ENCODE measurements at places on chromosomes 6 and 20.

GRCh38 chr20:47642118-47642517 lies 140.4 kb downstream of the NCOA3 start:
- no peak for DNase-seq

DNA sequence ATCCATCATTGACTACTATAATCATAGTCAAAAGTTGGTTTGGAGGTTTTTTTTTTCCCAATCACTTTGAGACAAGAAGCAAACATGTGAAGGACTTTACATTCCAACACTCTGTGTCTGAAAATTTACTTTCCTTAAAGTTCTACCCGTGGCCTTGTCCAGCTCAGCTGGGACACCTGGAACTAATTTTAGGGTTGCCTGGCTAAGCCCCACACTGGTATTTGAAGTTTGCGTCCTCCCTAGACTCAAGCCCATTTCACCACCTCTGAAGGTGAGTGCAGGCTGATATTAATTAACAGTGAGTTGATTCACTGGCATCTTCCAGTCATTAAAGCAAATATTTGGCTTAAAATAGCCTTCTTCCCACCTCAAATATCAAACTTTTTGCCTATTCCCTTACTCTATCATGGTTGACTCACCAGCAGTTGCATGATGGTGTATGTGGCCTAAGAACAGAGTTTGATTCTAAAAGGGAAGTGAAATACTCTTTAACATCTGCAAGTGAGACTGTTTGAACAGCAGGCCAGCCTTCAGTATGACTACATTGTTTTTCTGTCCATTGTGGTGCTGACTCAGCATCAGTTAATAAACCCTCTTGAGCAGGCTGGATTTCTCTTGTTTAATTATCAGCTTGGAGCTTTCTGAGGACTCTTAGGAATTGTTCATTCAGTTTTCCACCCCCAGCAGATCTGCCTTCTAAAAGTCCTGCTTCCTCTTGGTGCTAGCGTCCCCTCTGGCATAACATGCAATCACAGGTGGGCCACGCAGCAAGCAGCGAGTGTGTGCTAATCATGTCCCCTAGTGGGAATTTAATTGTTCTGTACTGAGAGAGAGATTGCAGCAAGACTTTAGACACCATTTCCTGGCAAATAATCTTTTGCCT lies 1.8 kb upstream of the PRDM1 start:
- no peak for DNase-seq

DNA sequence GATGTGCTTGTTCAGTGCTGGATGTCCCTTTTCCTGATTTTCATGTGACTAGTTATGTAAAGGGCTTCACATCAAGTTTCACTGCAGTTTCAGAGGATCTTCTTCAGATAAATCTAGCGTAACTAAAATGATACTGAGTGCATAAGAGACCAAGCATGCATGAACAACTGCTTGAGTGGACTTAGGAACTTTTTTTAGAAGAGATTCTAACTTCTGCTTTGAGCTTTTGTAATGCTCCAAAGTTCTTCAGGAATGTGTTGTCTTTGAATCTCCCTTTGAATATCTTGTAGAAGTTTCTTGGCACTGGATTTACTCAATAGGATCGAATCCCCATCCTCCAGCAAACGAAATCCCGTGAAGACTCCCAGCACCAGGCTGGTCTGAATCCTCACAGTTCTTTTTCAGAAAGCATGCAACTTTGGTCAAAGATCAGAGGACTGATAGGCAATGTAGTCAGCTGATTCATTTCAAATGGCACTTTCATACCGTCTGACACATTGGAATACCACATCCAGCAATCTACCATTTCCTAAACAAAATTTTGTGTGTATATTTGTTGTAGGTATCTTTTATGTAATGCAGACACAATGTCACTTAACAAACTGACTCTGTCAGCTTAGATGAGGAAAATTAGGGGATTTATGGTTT lies 33.2 kb downstream of the ENPP1 start:
- DNase-seq: no peak

DNA sequence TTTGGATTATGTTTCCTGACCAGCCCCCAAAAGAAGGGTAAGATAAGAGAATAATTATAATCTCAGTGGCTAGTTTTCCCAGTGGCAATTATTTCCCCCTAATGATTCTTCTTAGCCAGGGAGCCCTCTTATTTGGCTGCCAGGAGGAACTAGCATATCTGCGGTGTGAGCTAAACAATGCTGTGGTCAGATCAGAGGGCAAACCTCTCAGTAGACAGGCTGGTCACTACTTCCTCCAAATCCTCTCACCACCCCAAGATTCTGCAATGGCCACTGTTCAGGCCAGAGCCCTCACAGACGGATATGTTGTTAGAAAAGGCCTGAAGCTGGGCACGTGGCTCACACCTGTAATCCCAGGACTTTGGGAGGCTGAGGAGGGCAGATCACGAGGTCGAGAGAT lies 273.4 kb upstream of the SASH1 start:
- DNase-seq: no peak

- DNase-seq: no peak
Measured at GRCh38 chr20:50821994-50822393, 27.1 kb downstream of the BCAS4 start.

GRCh38 chr6:111727041-111727440 lies 121.4 kb upstream of the TRAF3IP2 start:
- no peak for DNase-seq

DNA sequence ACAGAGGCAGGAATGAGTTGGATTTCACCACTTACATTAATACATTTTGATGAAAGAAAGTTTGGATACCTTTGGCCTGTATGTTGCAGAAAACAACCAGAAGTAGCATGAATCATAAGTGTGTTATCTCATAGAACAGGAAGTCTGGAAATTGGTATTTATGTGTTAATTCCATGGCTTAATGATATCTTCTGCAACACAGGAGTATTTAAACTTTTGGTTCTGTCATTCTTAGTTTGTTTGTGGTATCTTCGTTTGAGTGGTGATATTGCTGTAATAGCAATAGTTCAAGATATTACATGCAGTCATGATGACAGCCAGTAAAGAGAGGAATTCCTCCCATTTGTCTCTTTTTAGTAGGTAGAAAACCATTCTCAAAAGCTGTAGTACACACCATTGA lies 177.3 kb downstream of the CDKAL1 start:
- no peak for DNase-seq

- no peak for DNase-seq
Measured at GRCh38 chr20:4601630-4602296, 119.9 kb upstream of the PRND start.

GRCh38 chr6:90382760-90383159 lies 86.1 kb upstream of the BACH2 start:
- no peak for DNase-seq

DNA sequence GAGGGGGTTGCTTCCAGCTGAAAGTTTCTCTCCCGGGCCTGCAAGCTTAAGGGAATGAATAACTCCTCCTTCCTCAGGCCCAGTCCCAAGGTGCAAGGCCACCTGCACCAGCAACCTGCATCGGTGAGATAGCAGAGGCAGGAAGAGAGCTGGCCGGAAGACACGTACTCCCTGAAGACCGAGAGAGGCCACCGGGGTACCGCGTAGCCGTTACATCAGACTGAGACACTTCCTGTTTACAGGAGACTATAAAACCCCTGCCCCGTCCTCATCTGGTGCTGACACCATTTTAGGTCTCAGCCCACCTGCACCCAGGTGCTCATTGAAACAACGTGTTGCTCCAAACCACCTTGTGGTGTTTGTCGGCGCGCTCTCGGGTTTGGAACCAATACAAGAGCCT lies 60.5 kb upstream of the PRND start:
- no peak for DNase-seq

DNA sequence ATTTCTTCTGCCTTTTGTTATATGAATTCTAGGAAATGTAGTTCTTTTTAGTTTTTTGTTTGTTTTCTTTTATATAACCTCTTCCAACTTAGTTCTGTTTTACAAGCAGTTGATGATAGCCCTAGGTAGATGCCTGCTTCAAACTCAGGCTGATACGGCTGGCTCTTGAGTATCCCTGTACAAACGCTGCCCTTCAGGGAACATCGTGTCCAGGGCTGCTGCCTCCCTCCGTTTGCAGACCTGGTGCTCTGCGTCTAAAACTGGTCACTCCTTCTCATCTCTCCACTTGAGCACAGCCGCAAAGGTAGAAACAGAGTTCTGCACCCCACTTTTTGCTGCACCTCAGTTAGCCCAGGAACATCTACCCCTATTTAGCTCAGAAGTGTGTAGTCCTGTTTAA lies 310.1 kb downstream of the PRL start:
- DNase-seq: no peak

DNA sequence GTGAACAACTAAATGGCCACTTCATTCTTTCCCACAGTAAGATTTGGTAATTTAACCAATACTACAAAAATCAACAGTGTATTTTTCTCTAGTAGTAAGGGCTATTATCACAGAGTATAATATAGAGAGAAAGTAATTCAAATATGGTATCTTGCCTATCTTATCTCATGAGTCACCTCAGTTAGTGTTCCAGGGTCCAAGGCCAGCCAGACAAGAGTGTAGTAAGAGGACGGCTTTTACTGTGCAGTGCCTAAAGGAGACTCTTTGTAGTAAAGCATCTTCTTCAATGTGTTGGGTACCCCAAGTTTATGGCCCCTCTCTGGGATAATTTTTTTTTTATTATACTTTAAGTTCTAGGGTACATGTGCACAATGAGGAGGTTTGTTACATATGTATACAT lies 607.4 kb downstream of the PKHD1 start:
- DNase-seq: no peak

DNA sequence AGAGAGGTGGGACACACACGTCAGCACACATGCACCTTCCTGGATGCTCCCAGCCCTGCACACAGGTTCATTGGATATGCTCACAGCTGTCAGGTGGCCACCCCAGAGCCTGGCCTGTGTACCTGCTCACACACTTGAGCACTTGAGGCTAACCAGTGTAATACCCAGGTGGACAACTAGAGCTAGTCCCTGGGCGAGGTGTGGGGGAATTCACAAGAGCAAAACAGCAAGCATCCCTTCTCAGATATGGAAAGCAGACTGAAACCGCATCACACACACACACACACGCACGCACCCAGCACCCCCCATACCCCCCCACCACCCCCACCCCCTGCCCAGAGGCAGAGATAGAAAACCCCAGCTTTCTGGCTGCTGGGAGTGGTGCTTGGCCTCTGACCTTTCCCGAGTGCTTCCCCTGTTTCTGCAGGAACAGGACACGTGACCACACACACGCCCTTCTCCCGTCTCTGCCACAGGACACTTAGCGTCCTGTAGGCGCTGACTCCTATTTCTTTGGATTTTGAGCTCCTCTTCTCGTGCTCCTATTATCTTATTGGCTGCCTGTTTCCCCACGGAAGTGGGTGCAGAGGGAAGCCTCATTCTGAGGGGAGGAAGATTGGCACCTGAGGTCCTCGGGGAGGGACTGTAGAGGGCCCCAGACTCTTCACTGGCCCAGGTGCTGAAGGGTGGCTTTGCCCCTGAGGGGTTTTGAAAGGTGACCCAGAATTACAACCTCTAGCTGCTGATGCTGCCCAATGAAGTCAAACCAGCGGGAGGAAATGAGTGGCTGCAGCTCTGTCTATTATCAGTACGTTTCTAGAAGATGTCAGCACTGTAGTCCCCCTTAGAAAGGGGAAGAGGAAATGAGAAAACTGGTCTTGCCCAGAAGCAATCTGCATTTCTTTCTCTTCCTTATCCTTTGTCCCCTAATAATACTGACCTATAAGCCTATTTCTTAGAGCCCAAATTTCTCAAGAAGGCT lies 65.8 kb downstream of the SYTL3 start:
- DNase-seq: no peak

DNA sequence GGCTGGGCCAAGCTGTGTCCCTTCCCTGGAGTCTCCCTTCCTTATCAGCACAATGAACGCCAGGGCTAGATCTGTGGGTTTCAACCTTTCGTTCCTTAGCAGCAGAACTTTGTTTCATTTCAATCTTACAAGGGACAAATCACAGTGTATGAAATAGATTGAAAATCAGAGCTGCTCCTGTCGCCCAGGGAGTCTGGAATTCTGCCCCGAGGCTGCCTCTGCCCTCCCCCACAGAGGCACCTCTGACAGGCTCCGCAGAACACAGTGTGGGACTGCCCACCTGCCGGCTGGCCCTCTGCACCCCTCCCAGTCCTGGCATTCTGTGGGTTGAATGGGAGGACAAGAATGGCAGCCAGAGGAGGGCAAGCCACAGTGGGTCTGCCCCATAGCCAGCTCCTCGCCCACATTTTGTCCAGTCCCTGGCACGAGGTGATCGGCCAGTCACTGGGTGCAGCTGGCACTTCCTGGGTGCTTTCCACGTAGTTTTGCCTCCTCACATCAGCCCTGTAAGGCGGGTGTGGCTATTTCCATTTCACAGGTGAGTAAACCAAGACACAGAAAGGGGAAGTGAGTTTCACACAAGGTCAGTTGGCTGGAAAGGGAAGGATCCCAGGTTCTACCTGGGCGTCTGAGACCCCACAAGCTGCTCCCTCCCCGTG lies 26.1 kb downstream of the MANBAL start:
- DNase-seq: no peak

DNA sequence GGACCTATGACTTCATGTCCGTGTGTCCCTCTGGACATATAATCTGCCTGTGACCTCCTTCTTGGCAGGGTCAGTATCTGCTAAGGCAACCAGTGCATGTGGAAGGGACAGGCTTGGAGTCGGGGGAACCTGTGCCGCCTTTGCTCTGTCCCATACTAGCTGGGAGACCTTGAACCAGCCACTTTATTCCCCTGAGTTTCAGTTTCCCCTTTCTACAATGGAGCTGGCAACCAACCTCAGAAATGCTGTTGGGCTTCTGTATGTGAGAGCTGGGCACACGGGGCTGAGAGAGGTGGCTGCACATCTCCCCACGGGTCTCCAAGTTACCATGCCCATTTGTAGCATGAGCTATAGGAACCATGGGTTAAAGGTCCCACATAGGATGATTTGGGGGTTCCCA lies 53.8 kb downstream of the CD40 start:
- no peak for DNase-seq

DNA sequence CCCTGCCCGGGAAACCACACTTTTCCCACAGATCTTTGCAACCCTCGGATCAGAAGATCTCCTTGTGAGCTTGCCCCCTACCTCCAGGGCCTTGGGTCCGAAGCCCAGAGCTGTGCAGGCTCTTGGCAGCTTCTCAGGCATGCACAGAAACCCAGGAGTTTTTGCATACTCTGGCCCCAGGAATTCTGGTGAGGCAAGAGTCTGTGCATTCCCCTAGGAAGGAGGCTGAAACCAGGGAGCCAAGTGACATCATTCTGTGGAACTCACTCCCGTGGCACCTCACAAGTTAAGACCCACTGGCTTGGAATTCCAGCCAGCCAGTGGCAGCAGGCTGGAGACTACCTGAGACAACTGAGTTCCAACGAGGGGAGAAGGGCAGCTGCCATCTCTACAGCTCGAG lies 100.1 kb downstream of the TNFRSF21 start:
- no peak for DNase-seq

DNA sequence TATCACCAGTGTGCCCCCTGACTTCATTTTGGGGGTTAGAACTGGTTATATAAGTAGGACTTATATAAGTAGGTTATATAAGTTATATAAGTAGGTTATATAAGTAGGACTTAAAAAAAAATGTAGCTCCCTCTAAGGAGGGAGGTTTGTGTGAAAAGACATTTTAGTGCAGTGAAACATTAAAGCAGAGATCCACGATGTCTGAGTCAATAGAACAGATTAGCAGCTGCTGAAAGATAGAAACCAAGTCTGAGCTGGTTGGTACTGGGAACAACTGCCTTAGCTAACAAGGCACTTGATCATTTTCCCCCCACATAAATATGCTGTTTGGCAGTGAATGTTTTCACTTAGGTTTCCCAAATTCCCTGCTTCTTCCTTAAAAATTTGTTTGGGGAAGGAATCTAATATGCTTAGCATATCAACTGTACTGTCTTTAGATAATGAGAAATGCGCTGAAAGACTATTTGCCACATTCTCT lies 2.1 kb upstream of the RPS12 start:
- no peak for DNase-seq

Measured in activated CD4-positive, CD25-positive, alpha-beta regulatory T cell treated with anti-CD3 and anti-CD28 coated beads, Interleukin-2, amount 50 U/mL, for 72 hours (primary cell).